Activated CD8-positive, alpha-beta memory T cell treated with anti-CD3 and anti-CD28 coated beads for 24 hours (primary cell): ENCODE measurements at places on chromosomes 2 and 18.

- no peak for DNase-seq
Measured at GRCh38 chr2:42840760-42841159, 48.4 kb upstream of the HAAO start.

GRCh38 chr2:164722616-164723338 lies 101.5 kb upstream of the GRB14 start:
- no peak for DNase-seq

DNA sequence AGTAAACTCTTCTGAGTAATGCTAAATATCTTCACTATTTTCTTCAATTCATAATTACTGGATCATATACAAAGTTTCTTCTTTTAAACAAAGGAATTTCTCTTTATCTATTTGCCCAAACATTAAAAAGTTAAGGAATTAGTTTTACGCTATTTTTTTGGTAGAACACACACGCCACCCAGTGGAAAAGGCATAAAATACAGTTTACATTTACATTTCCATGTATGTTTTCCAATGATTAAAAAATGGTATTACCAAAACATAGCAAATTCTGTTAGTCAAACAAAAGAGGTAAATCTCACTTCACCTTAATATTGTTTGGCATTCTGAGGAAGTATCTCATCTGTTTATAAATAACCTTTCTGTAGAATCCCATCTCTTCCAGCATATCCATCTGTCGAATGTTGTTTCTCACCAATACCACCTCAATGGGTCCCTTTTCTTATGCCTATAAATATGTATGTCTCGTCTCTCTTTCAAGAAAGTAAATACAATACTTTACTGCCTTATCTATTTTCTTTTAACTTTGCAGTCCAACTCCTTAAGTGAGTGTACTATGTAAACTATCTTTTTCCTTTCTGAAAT lies 7.2 kb downstream of the BOLL start:
- DNase-seq: no peak

DNA sequence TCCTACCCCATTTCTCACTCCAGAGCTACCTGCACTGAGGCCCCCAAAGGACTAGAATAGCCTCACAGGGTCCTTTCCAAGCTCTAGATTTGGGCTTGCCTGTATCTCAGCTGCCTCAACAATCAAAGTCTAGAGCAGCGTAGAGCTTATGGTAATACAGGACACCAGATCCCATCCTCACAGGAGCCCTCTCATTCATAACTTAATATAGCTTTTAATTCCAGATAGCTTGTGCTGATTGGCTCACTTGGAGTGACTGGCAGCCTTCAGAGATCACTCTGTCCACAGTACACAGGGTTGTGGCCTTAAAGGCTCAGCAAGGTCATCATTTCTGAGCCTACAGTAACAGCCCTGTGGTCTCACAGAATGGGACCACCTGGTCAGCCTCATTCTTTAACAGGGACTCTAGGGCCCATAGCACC lies 51.4 kb downstream of the ZFP36L2 start:
- DNase-seq: no peak
